Central memory CD8-positive, alpha-beta T cell (primary cell): ENCODE measurements at places on chromosomes 5 and 9.

- H3K36me3 ChIP-seq, result no peaks in the 10 kb centered on the region
- no peak overlapping the region for H3K27ac ChIP-seq
- no peak for DNase-seq
- no peaks in the 10 kb centered on the region for H3K27me3 ChIP-seq
- no peaks in the 10 kb centered on the region for H3K4me1 ChIP-seq
- no peak overlapping the region for H3K4me3 ChIP-seq
Observed at GRCh38 chr5:116788851-116789403, 214.3 kb upstream of the SEMA6A start.

DNA sequence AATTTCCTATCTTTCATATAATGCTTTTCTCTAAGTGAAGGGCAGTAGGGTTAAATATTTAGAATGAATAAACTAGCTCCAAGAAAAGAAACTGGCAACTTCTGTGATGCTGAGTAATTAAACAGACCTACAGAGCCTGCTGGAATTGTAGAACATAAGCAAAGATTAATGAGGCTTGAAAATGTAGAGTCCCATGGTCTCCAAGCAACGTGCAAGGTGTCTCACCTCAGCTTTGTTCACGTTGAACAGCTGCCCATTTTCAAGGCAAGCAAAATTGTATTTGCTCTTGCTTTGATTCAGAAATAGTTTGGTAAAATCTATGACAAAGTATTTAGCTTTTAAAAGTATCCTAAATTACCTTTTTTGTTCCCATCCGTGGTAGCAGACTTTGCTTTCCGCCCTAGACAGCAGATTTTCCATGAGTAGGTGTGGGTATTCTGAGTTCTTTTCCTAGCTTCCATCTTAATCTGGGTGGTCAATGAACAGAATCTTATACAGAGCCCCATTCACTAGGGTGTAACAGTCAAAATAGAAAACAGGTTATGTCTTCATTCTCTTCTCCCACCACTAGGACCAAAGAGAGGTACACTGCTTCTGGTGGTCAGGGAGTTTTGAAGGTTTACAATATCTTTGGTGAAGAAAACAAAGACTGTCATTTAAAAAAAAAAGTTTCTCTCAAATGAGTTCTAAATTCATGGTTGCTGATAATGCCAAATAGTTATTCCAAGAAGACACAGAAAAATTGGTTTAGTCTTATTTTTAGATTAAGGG is 52.1 kb upstream of the TYRP1 start:
- no peak overlapping the region for H3K27ac ChIP-seq
- H3K27me3 ChIP-seq, result no peaks in the 10 kb centered on the region
- DNase-seq, result no peak
- H3K4me1 ChIP-seq, result no peaks in the 10 kb centered on the region
- H3K36me3 ChIP-seq, result no peaks in the 10 kb centered on the region

DNA sequence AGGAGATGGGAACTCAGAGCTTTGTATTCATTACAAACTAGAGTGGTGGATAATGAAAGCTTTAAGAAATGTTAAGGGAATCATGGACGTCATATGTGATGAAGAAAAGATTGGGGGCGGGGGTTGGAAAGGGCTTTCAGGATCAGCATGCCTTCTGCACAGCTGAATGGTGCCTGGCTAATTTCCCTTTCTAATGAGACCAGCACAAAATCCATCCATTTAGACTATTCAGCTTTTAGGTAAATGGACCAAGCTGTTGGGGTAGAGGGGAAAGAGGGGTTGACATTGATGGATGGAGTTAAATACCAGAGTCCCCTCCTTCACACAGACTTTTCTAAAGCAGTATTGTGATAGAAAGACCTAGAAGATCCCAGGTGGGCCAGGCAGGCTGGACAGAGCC is 737.9 kb upstream of the WWC1 start:
- H3K4me1 ChIP-seq, result no peaks in the 10 kb centered on the region
- no peak for DNase-seq
- H3K4me3 ChIP-seq, result no peak overlapping the region
- no peaks in the 10 kb centered on the region for H3K36me3 ChIP-seq

DNA sequence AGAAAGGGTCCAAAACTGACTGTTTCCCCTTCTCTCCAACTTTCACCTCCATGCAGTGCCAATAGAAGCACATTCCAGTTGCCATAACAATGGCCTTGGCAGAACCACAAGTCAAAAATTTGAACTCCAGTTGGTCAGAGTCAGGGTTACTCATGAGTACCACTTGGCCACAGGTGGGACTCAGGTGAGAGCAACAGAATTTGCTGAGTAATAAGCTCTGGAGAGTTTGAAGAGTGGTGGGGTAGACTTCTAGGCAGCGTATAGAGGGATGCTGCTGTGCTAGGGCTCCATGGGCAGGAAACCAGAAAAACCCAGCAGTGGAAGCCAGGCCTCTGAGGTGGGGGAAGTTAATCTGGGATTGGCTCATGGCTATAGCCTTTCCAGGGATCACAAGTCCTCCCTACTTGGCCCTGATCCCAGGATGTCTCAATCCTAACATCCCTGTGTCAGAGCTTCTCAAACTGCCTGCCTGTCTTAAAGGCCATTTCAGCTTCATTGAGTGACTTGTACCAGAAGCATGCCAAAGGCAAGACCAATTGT is 30.2 kb downstream of the SNX18 start:
- H3K4me1 ChIP-seq, result peaks cover 36% of the 10 kb centered on the region
- H3K4me3 ChIP-seq, result no peak overlapping the region
- no peak overlapping the region for H3K27ac ChIP-seq

GRCh38 chr5:139678751-139679750 is 30.9 kb downstream of the CXXC5 start:
- H3K27me3 ChIP-seq, result no peaks in the 10 kb centered on the region
- DNase-seq, result no peak
- H3K4me3 ChIP-seq, result no peak overlapping the region

DNA sequence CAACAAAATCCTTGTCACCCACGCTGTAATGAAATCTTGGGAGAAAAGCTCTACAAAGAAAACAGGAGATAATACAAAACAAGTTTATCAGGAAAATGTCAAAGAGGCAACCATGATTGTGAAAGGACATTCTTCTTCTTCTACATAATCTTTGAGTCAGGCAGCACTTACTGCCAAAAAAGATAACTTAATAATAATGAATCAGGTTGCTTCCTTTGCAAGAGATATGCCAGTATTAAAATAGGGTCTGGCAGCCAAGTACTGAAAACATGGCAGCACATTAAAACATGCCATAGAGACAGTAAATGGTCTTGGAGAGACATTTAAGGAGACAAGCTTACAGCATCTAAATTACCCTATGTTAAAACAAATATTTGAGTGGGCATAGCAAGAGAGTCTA is 1573.4 kb downstream of the EFNA5 start:
- no peak overlapping the region for H3K27ac ChIP-seq
- H3K36me3 ChIP-seq, result no peaks in the 10 kb centered on the region
- no peaks in the 10 kb centered on the region for H3K27me3 ChIP-seq
- DNase-seq, result no peak
- no peaks in the 10 kb centered on the region for H3K4me1 ChIP-seq
- H3K4me3 ChIP-seq, result no peak overlapping the region

- DNase-seq, result no peak
- H3K4me1 ChIP-seq, result no peaks in the 10 kb centered on the region
- peaks cover 9% of the 10 kb centered on the region for H3K27me3 ChIP-seq
- no peak overlapping the region for H3K27ac ChIP-seq
Observed at GRCh38 chr5:122183098-122183787, 53.9 kb downstream of the ZNF474 start.

DNA sequence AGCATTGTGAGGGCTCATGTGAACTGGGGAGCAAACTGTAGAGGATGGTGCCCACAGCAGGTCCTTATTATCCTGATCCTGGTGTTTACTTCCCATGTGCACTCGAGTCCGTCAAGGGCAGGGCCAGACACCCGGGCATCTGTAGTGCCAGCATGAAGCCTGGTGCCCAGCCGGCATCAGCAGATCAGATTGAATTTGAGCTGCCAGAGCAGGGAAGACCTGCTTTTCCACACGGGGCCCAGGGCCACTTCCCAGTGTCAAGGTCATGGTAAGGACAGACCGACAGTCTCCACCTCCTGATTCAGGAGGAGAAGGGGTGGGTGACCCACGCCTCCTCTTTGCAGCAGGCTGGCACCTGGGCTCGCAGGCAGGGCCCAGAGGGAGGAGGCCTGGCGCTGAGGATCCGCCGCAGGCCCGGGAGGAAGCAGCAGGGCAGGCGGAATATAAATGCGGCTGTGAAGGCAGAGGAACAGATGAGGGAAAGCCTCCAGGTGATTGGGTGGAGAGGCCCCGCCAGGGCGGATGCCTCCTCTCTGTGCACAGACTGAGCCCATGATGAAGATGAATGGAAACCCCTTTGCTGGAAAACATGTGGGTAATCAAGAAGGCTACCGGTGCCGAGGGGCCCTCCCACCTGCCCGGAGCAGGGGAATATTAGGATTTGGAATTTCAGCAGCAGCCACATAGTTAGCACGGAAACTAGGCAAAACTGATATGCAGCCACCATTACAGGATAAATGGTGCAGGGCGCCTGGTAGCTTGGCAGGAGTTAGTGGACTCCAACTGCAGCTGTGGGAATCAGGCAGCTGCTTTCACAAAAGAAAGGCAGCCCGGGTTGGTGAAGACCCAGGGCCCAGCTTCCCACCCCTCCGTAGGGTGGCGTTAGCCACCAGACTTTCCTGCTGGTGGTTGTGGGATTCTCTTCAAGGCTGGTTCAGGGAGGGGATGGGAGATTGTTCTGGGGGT is 114.9 kb downstream of the GAPVD1 start:
- H3K36me3 ChIP-seq, result peaks cover 5% of the 10 kb centered on the region
- no peak overlapping the region for H3K27ac ChIP-seq
- H3K27me3 ChIP-seq, result peaks cover 13% of the 10 kb centered on the region
- peaks cover 7% of the 10 kb centered on the region for H3K4me1 ChIP-seq
- DNase-seq, result no peak

DNA sequence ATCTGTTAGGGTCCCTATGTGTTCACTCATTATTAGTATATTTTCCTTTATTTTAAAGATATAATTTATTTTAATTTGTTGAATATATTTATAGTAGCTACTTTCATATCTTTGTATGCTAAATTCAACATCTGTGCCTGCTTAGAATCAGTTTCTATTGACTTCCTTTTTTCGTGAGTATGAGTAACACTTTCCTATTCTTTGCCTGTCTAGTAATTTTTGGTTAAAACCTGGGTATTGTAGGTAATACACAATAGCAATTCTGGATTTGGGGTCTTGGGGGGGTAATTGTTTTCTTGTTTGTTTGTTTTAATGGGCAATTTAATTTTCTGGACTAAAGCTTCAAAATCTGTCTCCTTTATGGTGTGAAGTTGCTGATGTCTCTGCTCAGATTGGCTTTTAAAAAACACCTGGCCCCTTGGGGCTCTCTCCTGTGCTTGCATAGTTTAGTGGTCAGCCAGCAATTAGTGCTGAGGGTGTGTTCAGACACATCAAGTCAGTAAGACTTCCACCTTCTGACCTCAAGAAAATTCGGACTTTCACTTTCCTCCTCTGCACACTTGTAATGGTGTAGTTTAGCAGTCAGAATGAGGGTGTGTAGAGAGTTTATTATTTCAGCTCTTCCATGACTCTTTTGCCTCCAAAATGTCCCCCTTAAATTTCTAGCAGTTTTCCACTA is 124.4 kb upstream of the MAP1B start:
- H3K27me3 ChIP-seq, result peaks cover 44% of the 10 kb centered on the region
- no peak overlapping the region for H3K27ac ChIP-seq
- no peaks in the 10 kb centered on the region for H3K4me1 ChIP-seq
- no peak overlapping the region for H3K4me3 ChIP-seq

- H3K27ac ChIP-seq, result no peak overlapping the region
- H3K36me3 ChIP-seq, result no peaks in the 10 kb centered on the region
- H3K4me3 ChIP-seq, result no peak overlapping the region
- no peaks in the 10 kb centered on the region for H3K4me1 ChIP-seq
- no peaks in the 10 kb centered on the region for H3K27me3 ChIP-seq
- DNase-seq, result no peak
Observed at GRCh38 chr5:65198456-65199120, 283.1 kb downstream of the ADAMTS6 start.

DNA sequence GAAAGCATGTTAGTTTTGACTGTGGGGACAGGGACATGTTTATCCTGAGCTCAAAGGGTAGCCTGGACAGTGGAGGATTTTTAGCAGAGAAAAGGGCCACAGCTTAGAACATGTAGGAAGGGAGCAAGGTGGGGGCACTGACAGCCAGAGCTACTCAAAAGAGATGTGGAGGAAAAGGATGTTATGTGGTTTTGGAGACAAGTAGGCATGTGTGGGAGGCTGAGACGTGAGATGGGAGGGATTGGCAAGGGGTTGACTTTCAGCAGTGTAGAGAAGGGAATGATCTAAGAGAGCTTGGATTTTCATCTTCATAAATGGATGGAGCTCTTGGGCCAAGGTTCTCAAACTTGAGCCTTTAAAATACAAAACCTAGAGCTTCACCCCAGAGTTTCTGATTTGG is 24.0 kb downstream of the SYK start:
- H3K4me1 ChIP-seq, result no peaks in the 10 kb centered on the region
- no peak for DNase-seq
- no peak overlapping the region for H3K4me3 ChIP-seq
- no peak overlapping the region for H3K27ac ChIP-seq
- no peaks in the 10 kb centered on the region for H3K36me3 ChIP-seq
